Osteocyte (in vitro differentiated cells): ENCODE measurements at places on chromosomes 13 and 19.

DNA sequence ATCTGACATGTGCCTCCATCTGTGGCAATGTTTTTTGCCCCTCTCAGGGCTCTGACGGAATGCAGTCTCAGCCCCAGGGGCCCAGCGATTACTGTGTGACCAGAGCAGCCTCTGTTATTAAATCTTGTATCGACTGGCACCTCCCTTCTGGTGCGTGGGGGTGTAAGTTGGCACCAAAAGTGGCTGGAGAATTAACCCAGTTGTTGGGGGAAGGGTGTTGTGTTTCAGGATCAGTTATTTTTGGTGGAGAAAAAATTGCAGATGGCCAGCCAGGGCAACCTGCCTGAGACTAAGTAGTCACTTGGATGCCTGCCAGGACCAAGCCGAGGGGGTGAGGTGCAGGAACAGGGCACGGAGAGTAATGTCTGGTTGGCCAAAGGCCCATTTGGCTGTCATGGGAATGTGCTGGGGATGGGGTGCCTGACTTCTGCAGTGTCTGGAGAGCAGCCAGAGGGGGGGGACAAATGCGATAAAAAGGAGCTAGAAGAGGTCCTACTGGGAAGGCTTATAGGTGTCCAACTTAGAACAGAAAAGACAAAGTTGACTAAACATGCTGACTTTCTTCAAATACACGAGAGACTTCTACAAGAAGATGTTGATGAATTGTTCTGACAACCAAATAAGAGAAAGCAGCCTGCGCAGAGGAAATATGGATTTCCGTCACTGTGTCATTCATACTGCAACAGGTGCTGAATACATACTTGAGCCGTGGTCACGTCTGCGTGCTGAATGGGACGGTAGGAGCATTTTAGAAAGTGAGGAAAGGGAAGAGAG, 69.8 kb downstream of the SIAH3 start:
- DNase-seq = peak; percentile 85

GRCh38 chr19:34255546-34255945, 1.2 kb downstream of the GARRE1 start:
- DNase-seq = no peak

DNA sequence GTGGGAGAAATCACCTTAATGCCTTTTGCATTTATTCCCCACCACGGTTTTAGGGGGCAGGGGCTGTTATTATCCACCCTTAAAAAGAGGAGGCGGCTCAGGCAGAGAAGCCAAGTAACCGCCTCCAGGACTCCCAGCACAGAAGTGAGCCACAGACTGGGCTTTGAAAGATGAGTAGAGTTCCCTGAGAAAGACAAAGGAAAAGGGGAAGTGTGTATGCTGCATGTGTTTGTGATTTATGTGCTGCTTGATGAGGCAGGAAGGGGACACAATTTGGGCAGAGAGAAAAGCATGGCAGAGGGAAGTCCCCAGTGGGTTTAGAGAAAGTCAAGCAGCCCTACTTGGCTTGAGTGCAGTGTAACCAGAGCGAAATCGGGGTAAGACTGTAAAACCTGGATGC, 85.0 kb downstream of the DOCK9 start:
- DNase-seq = no peak

DNA sequence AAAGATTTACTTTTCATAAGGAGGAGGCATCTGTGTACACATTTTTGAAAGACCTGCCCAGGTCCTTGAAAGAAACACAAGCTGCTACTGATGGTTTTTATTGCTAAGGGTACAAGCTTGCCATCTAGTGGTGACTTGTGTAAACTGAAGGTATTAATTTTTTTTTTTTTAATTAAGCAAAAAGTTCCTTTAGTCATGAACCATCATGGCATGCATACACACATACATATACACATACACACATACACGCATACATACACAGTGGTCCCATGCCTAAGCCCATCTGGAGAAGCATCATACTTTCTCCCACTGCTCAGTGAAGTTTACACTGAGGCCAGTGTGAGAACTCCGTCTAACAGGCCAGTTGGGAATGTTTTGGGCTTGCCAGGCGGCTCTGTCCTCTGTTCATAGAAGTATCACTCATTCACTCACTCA, 312.5 kb downstream of the DCLK1 start:
- DNase-seq = no peak

DNA sequence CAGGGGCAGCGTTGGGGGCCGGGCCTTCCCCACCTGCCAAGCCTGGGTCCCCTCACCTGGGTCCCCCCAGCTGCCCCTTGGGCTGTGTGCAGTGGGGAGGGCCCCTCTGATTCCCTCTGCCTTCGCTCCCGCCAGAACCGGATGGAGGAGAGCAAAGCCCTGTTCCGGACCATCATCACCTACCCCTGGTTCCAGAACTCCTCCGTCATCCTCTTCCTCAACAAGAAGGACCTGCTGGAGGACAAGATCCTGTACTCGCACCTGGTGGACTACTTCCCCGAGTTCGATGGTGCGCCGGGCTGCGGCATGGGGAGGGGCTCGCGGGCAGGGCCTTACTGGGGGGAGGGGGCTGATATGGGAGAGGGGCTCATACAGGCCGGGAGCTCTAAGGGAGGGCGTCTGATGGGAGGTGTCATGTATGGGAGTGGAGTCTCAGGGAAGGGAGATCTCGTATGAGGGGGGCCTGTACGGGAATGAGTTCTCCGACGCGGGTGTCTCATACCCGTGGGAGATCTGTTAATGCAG, 16.7 kb upstream of the GNA15 start:
- DNase-seq = no peak

DNA sequence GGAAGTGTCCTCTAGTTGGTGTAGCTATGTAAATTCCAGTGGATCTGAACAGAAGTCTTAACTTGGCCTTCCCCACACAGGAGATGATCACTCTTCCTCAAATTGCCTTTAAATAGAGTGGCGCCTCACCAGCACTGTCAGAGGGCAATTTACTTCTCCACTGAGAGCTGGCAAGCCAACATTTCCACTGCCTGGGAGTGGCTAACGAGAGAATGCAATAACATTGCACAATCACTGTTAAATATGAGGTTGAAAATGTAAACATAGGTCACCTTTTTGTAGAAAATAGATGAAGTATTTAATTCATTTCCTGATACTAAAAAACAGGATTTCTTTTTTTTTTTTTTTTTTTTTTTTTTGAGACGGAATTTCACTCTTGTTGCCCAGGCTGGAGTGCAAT, 55.4 kb upstream of the UBL3 start:
- DNase-seq = peak; percentile 34

DNA sequence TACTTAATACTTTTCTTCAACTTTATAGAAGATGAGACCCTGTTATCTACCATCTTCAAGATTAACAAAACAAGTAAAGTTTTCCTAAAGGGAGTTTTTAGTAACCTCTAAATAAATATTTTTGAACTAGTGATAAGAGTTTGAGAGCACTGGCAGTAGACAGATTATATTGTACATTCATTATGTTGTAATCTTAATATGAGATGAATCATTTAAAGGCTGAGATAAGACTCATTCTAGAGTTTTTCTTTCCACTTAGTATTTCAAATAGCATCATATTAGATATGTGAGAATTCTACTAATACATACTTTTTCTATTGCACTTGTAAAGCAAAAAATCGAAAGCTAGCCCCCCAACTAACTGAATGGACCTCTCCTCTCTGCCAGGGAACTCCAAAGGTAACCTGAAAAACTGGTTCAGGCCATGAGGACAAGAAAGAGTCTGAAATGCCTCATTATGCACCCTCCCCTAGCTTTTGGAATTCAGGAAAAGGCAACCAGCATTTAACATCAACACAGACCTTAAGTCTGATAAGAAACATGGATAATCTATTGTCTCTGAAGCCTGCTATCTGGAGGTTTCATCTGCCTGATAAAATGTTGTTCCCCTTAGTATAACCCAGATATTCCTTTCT, 875.4 kb upstream of the SLC10A2 start:
- no peak for DNase-seq

- DNase-seq = no peak
These were observed 24.9 kb upstream of the ASF1B start for GRCh38 chr19:14161305-14161704.

DNA sequence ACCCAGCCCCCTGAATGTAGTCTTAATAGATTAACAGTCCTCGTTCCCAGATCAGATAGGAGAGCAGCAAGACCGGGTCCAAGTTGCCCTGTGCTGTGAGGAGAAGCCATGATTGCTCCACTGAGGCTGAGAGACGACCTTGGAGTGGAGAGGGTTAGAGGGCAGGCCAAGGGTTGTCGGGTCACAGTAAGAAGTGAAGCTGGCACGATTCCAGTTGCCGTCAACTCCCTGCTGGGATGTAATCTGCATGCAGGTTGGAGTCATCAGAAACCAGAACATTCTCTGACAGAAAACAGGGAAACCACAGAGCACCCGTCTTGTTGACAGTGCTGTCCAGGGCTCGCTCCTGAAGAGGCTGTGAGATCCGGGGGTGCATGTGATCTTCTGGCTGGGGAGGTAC, 19.0 kb upstream of the ATP11A start:
- DNase-seq = no peak

- DNase-seq = no peak
These were observed 42.4 kb downstream of the ADGRE3 start for GRCh38 chr19:14632286-14632685.

GRCh38 chr13:65454403-65454802, 1775.7 kb downstream of the PCDH9 start:
- no peak for DNase-seq

GRCh38 chr13:87666831-87667230, 4.3 kb upstream of the SLITRK5 start:
- DNase-seq = no peak

DNA sequence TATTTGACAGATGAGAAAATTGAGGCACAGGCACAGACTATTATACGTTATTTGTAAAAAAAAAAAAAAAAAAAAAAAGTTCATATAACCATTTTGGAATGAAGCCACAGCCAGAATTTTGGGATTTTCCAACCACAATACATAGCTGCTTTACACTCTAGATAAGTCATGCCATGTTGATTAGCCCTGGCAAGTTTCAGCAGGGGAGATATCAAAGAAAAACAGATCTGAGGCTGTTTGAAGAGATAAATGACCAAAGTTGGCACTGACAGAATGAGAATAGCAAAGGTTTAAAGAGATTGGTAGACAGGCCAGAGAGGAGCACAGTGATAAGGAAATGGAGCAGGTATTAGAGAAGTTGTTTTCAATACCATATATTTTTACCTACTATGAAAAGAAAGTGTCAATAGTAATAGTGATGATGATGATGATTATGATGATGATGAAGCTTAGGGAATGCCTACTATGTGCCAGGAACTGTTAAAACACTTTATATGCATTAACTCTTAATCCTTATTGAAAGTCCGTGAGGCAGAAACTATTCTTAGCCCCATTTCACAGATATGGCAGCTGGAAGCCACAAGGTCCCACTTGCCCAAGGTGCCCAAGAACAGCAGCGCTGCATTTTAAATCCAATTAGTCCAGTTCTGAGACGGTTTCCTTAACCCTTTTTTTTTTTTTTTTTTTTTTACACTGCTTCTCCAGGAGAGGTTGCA, 105.5 kb downstream of the MBNL2 start:
- DNase-seq = no peak

DNA sequence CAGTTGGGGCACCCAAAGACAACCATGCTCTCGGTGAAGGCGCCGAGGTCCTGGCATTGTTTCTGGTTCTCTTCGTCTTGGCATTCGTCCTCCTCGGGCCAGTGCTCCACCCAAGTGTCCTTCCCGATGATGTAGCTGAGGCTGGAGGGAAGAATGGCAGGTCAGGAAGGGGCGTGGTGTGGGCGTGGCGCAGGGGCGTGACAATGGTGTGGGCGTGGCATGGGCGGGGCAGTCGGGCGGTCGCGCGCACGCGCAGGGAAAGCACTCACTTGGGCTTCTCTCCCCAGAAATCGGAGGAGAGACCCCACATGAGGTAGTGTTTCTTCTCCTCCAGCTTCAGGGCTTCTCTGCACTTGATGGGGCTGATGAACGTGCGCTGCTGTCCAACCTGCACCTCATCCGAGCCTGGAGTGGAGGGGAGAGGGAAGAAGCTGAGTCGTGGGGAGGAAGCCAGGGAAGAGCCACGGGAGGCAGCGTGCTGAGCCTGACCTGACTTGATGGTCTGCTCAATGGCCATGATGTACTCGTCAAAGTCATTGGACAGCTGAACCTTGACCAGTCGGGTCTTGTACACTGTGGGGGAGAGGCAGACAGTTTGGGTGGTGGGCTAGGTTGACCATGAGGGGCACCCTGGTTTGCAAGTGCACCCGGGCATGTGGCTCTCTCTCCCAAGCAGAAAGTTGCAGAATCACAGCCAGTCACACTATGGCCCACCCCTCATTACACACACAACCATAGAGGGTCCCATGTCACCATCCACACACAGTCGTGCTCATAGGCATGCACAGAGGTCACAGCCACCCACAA, 8.1 kb upstream of the TNFSF14 start:
- no peak for DNase-seq

DNA sequence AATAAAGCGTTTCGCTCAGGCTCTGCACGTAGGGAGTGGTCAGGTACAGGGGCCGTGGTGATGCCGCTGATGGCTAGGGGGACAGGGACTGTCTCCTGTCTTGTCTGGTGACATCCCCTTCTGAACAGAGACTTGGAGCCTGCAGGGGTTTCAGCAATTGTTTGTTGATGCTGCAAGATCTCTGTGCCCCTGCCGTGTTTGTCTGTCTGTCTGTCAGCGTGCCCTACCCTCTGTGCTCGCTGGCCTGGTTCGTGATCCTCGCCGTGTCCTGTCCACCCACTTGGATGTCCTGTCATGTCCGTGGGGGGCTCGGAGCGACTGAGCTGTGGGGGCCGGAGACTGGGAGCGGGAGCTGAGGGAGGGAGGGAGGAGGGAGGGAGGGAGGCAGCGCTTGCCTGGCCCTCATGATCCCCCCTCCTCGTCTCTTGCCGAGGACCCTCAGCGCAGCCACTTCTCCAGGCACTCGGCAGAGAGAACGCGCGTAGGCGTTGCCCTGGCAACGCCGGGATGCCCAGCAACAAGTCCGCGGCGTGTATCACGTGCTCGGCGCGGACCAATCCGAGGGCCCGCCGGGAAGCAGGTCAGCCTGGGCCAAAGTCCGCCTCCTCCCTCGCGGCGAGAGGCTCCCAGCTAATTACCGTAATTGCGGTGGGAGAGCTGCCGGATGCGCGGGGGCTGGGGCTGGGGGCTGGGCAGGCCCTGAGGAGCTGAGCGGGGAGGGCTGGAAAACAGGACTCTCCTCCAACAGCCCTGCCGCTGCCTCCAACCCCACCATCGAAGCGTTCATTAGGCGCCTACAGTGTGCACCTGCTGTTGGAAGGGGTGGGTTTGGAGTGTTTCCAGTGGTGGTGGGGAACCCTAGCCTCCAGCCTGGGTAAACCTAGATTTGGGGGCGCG, 31.9 kb upstream of the FEM1A start:
- peak; percentile 92 for DNase-seq

- DNase-seq = no peak
These were observed 17.8 kb downstream of the CPB2 start for GRCh38 chr13:46086985-46087384.

- DNase-seq = no peak
These were observed 35.0 kb downstream of the ITM2B start for GRCh38 chr13:48268019-48268418.
